ENCODE measurements at places on chromosomes 1 and 21.

GRCh38 chr1:95353194-95353593, 119.2 kb downstream of the RWDD3 start:
- no peak for DNase-seq

DNA sequence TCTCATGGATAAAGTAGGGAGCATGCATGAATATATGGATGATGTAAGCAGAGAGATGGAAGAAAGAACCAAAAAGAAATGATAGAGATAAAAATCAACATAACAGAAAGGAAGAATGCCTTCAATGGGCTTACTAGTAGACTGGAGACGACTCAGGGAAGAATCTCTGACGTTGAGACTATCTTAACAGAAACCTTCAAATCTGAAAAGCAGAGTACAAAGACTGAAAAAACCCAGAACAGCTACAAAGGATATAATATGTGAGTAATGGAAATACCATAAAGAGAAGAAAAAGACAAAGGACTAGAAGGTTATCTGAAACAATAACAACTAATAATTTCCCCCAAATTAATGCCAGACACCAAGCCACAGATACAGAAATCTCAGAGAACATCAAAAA, 18.3 kb upstream of the SELP start:
- DNase-seq, result no peak

GRCh38 chr1:91763252-91763651, 122.7 kb downstream of the TGFBR3 start:
- no peak for DNase-seq

GRCh38 chr1:165960136-165960535, 132.7 kb downstream of the UCK2 start:
- no peak for DNase-seq

DNA sequence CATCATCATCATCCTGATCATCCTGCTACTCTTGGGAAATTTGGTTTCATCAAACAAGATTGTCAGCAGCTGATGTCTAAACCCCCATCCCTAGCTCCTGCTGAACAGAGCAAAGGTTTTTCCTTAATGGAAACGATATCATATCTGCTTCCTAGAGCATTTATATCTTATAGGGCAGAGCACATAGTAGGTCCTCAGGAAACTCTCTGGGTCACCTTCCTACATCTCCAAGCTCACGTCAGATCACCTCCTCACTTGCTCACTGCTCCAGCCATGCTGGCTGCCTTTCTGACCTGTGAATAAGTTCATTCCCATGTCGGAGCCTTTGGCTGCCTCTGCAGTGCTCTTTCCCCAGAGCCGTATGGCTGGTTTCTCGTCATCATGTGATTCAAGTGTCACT, 10.4 kb downstream of the FBXO2 start:
- no peak for DNase-seq

GRCh38 chr1:97572561-97572960, 348.3 kb downstream of the DPYD start:
- no peak for DNase-seq

DNA sequence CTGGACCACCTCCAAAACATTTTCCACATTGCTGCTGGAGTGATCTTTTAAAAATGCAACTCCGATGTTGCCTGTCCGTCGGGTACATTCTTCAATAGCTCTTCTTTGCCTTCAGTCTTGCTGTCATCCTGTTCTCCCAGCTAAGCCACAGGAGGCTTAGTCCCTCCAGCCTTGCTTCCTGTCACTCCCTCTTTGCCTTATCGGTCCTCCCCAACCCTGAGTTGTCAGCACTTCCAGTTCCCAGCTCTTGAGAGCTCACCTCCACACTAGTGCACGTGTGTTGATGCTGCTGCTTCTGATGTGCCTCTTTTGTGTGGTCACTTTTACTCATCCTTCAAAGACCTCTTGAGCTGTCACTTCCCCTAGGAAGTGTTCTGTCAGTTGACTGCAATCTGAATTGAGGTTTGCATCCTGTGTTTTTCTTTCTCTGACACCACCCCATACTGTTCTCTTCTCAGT, 15.3 kb downstream of the UCK2 start:
- no peak for DNase-seq

GRCh38 chr1:156437037-156437867, 63.3 kb downstream of the MEF2D start:
- DNase-seq, result no peak

GRCh38 chr1:2557482-2558400, 1.6 kb downstream of the TNFRSF14 start:
- no peak for DNase-seq

- DNase-seq, result no peak
These were observed 40.9 kb downstream of the IGSF21 start for GRCh38 chr1:18148461-18148860.

DNA sequence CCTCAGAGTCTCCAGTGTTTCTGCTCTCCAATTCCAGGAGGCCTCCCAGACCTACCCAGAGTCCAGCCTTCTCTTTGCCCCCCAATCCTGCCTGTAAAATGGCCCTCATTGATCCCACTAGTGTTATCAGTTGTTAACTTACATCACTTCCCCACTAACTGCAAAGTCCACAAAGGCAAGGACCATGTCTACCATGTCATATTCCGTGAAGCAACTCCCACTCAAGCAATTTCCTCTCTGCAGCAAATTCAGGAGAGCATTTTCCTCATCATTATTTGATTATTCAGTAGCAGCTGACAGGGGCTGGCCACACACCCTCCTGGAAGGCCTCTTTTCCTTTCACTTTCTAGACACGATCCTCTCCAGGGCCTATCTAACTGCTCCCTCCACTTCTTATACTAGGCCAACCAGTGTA, 153.5 kb downstream of the RERE start:
- no peak for DNase-seq

DNA sequence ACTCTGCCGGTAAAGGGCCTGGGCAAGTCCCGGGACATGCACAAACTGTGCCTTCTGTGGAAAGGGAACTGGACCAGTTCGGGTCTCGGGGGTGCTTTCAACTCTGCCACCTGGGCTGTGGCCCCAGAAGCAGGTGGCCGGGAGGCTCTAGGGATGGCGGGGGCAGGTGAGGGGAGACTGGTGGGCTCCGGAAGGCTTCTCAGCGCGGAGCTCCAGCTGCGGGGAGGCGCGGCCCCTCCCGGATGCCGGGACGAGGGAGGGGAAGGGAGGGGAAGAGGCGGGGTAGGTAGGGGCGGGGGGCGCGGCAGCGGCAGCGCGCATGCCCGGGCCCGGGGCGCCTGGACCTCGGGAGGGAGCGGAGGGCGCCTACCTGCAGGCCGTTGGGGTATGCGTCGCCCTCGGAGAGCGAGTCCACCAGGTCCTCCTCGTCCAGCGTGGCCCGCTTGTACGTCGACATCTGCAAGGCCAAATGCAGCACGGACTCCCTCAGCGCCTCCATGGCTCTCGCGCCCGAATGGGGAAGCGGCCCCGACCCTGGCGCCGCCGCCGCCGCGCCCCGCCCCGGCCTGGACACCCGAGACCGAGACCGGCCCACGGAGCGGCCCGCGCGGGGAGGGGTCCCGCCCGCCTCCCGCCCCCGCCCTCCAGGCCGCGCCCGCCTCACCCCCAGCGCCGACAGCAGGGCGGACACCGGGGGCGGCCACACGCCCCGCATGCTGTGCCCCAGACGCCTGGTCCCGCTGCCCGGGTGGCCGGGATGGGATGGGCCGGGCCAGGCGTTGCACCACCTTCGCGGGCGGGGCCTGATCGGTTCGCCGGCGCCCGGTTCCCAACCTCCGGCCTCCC, at the start of gene ECE1:
ECE1 (minus strand) TSS at position 764 of the 846 bp plus-strand sequence; CDS start at position 715, 49 bp downstream.
- DNase-seq, result no peak

- no peak for DNase-seq
These were observed 66.0 kb upstream of the NRIP1 start for GRCh38 chr21:15130751-15131150.

DNA sequence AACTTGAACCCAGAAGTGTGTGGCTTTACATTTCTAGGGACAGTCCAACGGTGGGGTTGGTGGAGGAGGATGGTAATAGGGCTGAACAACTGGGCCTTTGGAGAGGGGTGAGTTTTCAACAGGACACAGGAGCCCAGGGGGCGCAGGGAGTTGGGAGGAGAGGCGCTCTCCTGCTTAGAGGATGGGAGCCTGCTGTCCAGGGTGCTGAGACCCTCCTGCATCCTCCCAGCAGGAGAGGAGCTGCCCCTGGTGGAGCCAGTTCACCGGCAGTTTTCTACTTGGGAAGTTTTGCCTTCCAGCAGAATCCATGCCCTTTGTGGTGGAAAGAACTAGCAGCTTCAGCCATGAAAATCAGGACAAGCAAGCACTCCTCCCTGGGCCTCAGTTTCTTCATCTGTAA, 8.6 kb downstream of the KCNC4 start:
- DNase-seq, result no peak

GRCh38 chr1:155969377-155969791, 9.0 kb downstream of the ARHGEF2 start:
- DNase-seq, result no peak

DNA sequence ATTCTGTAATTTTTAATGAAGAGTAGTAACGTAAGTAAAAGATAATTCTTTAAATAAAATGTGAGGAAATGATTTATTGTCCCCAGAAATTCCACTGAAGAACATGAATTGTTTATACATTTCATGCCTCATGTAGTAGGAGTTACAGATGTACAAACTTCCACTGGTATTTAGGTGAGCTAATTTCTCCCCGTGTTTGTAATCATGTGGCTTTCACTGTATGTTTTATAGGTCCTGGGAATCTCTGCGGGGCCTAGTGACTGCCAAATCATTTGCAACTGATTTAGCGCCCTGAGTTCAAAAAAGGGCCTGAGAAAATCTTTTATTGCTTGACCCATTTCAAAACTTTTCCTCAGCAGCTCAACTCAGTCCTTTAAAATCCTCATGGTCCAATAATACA, 30.5 kb upstream of the FASLG start:
- no peak for DNase-seq

GRCh38 chr1:95415146-95415545, 181.1 kb downstream of the RWDD3 start:
- DNase-seq, result no peak

GRCh38 chr1:159184201-159184600, 12.8 kb downstream of the CADM3 start:
- DNase-seq, result no peak

- no peak for DNase-seq
These were observed 23.2 kb downstream of the OR13G1 start for GRCh38 chr1:247656221-247656875.

GRCh38 chr1:47727697-47728085, 269.5 kb downstream of the TRABD2B start:
- DNase-seq, result no peak
